ENCODE measurements at places on chromosomes 1 and 21.

DNA sequence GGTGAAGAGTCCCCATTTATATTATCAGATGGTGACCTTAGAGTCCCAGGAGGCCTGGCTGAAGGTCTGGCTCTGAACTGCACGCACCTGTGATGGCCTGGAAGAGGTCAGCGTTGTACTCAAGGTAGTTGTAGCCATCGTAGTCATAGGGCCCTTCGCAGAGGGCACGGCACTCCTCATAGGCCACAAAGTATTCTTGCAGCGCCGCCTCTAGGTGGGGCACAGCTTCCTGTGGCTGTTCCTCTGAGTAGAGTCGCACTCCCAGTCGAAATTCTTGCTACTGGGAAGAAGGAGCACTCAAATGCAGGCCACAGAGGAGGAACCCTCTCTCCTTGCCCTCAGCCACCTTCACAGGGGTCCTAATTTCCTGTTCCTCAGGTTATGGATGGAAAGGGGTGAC, 7.7 kb downstream of the P3H1 start:
- DNase-seq = no peak

- DNase-seq = no peak
Observed at GRCh38 chr21:42666023-42666747, 12.8 kb downstream of the PDE9A start.

DNA sequence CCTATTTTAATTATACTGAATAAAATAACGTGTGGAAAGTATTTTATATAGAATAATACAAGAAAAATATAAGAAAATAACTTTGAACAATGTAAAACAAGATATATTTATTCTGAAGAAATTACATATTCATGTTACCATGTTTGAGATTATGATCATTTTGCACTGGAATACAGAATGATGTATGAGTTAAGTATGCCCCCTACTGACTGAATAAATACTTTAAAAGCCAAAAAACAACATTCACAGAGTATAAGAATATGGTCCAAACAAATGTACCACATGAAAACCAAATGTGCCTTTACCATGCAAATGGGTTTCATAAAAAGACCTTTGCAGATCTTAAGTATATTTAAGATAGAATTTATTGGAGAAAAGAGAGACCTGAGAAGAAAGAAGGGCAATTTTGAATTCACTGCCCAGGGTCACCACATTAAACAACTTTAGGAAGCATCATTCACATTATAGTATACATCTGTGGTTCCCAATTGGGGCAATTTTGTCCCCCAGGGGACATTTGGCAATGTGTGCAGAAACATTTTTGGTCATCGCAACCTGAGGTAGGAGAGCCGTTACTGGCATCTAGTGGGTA, 136.6 kb upstream of the GFI1 start:
- DNase-seq = peak; percentile 7

- DNase-seq = no peak
Observed at GRCh38 chr1:191371626-191372025, 786.6 kb upstream of the RGS18 start.

- no peak for DNase-seq
Observed at GRCh38 chr1:5755552-5756125, 236.6 kb downstream of the NPHP4 start.

- no peak for DNase-seq
Observed at GRCh38 chr1:223216531-223217205, 73.6 kb upstream of the TLR5 start.

GRCh38 chr1:31148409-31148808, 82.9 kb upstream of the PUM1 start:
- no peak for DNase-seq
